Activated naive CD4-positive, alpha-beta T cell treated with anti-CD3 and anti-CD28 coated beads, Interleukin-2, amount 10 ng/mL, durations not matched to agents 7 days and 5 days (primary cell): ENCODE measurements at places on chromosomes 11 and 22.

DNA sequence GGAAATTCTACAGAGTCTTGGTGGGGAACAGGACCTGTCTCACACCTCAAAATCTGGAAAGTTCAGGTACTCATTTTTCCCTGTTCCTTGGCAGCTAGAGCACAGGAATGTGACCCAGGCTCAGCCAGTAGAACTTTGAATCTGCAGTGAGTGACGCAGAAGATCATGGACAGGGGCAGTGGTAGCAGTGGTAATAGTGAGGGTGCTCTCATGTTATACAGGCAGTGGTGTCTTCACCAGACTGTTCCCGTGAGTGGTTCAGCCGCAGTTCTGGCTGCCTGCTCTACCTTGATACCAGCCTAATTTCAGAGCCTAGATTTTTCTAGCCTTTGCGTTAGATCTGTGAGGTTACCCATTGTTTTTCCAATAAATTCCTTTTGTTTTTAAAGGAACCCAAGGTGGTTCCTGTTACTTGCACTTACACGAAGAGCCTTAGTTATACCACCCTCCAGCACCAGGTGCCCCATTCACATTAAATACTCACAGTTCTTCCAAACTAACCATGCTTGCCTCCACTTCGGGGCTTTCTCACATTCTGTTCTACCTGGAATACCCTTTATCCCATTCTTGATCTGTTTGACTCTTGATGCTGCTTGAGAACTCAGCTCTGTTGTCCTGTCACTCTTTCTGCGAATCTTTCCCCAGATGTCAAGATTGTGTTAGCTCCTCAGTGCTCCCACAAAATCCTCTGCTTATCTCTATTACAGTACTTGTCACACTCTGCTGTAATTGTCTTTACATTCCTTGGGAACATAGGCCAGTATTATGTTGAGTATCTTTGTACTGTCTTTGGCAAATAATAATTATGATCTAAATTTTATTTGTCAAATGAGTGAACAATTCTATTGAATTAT lies 47.8 kb downstream of the SWAP70 start:
- DNase-seq = no peak

DNA sequence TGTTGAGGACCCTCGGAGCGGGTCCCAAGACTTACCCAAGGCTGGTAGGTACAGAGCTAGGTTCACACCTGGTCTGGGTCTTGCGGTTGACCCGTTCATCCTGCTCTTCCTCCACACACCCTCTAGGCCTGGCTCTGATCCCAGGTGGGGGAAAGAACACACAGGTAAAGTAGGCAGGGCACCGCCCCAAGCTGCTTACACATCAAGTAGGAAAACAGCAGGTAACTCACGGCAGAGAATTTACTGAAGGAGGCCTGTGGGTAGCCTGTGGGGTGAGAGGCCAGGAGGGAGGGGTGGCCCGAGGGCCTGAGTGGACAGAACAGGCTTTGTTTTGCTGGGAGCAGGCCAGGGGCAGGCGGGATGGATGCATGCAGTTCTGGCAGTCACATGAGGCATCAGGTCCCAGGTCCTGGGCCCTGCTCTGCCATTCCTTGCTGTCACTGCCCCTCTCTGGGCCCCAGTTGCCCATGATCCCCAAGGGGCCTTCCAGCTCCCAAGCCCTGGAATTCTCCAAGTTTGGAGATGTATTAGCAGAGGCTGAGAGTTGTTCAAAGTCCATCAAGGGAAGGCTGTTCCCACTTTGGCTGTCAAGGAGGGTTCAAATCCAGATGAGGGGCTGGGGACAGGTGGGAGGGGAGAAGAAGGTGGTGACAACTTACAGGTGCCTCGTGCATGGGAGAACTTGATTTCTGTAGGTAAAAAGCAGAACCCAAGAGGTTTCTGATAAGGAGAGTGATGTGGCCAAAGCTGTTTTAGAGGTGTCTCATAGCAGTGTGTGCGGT lies 5.7 kb downstream of the TSKU start:
- DNase-seq = no peak

- DNase-seq = peak; percentile 68
These were observed 430 bp downstream of the DDX6 start for GRCh38 chr11:118790357-118791110.

GRCh38 chr11:48043991-48044512 lies 63.7 kb downstream of the PTPRJ start:
- DNase-seq = no peak

GRCh38 chr11:128397362-128397761 lies 190.0 kb downstream of the ETS1 start:
- no peak for DNase-seq

DNA sequence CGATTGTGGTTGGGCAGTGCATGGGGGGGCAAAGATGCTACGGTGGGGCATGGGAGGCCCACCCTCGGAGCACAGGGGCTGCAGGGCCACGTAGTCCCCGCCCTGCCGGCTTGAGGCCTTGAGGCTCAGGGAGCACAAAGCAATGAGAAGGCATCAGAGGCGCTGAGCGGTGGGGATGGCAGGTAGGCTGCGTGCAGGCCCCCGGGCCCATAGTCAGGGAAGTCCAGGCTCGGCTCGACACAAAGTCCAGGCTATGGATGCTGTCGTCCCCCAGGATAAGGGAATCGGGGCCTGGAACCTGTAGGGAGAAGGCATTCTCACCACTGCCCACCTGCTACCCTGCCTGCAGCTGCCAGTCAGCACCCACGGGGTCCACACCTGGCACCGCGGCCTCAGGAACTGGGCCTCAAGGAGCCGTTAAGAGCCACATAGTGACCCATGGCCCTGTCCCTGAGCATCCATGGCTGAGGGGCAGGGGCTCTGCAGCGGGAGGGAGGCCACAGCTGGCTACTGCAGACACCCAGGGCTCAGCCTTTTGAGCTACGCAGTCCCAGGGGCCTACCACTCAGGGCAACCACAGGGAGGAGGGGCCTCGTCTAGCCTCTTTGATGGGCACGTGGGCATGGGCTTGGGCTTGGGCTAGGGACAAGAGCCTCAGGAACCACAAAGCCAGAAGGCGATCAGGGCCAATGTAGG lies 179.7 kb downstream of the IGLL1 start:
- no peak for DNase-seq

- DNase-seq = no peak
These were observed 22.0 kb downstream of the TUB start for GRCh38 chr11:8102965-8103364.

GRCh38 chr11:554428-555226 lies 5.9 kb downstream of the LMNTD2 start:
- DNase-seq = peak; percentile 85

GRCh38 chr11:103370076-103370475 lies 260.9 kb downstream of the DYNC2H1 start:
- no peak for DNase-seq

GRCh38 chr22:39230261-39231196 lies 14.3 kb downstream of the PDGFB start:
- no peak for DNase-seq

DNA sequence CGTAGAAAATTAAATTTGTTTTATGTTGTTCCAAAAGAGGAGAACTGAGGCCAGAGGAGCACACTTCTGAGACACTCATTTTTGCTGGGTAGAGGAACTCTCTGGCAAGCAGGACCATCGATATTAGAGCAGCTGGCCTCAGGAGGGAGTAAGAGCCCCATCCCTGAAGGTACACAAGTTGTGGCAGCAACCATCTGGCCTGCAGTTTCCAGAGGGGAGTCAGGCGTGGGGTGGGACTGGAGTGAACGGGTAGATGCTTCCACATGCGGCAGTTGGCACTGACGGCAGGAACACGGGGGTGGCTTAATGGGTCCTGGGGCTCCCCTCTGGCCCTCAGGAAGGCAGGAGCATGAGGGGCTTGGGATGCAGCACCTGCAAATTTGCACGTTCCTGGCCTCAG lies 13.2 kb upstream of the SSTR3 start:
- DNase-seq = peak; percentile 52

GRCh38 chr11:86800960-86801272 lies 574 bp downstream of the PRSS23 start:
- DNase-seq = no peak

GRCh38 chr11:32137263-32137662 lies 46.4 kb downstream of the RCN1 start:
- DNase-seq = no peak

- no peak for DNase-seq
These were observed 1.7 kb upstream of the TXNRD2 start for GRCh38 chr22:19943082-19944026.

GRCh38 chr11:2301631-2302305 lies at the start of the genes C11orf21 and TSPAN32:
Gene C11orf21 (minus strand): TSS chr11:2301918. CDS start chr11:2301808, 110 bp downstream.
Gene TSPAN32 (plus strand): TSS chr11:2302013. CDS start chr11:2302150, 137 bp downstream.
- DNase-seq = peak; percentile 89

- no peak for DNase-seq
These were observed 248.0 kb downstream of the ST3GAL4 start for GRCh38 chr11:126603486-126603885.

- DNase-seq = no peak
These were observed 233.3 kb downstream of the KCNA4 start for GRCh38 chr11:29783506-29783905.

DNA sequence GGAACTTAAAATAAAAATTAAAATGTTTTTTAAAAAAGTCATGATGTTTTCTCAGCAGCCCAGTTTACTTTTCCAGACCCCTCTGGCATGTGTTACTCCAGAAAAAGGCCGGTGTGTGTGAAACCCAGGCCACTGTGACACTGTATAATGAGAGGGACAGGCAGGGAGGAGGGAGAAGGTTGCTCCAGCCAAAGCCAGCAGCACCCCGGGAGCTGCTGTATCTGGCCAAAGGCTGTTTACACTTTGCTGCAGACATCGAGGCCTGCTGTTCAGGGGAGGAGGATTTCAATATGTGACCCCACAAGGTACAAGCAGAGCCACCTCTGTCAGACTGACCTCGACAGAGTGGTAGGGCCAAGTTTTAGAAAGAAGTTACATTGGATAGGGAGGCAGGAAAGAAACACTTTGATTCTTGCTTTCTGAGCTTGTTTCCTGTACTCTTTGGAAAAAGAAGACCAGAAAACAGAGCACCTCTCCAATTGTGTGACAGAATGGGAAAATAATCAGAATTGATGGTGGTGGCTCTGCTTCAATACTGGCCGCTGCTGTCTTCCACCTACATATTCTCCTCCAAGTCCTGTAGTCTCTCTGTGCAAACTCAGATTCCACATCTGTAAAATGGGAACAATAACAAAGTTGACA lies 41.0 kb upstream of the CD44 start:
- DNase-seq = no peak

DNA sequence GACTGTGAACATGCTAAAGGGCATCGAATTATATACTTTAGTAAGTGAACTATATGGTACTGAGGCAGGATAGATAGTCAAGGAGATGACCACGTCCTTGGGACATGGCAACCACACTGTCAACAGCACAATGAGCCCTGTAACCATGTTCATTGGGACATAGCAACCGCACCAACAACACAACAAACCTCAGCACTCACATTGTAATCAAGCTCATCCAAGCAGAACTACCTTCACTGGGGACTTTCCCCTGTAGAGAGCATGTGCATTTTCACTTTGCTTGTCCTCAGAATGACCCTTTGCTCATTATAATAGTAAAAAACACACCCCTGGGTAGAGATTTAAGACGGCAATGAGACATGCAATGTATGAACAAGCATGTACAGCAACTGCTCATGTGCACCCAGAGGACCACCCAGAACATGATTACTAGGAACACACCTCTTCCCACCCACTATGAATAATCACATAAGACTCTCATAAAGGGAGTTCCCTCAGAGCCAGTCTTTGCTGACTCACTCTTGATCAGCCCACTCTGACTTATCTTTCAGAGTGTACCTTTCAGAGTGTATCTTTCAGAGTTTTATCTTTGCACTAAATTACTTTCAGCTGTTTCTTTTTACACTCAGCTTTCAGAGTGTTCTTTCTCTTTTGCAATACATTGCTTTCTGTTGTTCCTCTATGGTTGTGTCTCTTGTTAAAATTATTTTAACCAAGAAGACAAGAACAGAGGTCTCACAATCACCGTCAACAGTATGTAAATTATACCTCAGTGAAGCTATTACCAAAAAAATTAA lies 4.1 kb upstream of the PLAAT2 start:
- peak; percentile 72 for DNase-seq

DNA sequence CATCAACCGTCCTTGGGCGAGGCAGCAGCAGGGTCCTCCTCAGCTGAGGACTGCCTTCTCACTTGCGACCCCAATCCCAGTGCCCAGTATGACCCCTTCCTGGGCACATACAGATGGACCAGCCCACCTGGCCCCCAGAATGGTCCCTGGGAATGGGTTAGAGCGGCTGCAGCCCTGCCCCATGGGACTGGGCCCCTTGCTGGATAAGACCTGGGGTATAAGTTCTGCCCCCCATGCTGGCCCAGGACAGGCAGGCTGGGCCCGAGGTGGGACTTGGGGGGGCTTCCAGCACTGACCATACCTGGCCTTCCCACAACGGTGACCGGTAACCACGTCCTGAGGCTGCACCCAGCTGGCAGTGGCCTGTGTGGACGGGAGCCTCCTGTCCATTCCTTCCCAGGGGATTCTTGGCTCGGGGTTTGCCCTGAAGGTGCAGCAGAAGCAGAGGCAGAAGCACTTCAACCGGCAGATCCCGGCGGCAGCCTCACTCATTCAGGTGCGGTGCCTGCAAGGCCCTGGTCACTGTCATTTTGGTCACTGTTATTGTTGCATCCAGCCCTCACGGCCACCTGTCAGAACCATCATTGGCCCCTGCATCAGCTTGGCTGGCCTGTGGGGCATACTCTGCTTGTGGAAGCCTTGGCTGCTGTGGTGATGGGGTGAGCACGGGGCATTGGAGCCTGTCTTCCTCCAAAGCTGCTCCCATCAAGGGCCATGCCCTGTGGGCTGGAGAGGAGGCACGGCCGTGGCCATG lies 114.8 kb downstream of the KCNQ1OT1 start:
- DNase-seq = peak; percentile 19

DNA sequence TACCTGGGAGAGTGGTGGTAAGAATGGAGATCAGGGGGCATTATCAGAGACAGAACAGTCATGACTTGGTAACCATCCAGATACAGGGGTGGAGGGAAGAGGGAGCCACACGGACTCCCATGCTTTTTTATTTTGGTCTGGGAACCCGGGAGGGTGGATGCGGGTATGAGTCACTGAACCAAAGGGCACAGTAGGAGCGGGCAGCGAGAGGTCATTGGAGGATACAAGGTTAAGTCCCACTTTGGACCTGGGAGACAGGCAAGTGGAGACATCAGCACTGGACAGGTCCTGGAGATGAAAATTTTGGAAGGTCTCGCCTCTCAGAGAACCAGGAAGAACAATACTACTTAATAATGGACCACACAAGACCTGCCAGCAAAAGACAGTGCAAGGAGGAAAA lies 6.7 kb downstream of the HDHD5 start:
- DNase-seq = no peak

DNA sequence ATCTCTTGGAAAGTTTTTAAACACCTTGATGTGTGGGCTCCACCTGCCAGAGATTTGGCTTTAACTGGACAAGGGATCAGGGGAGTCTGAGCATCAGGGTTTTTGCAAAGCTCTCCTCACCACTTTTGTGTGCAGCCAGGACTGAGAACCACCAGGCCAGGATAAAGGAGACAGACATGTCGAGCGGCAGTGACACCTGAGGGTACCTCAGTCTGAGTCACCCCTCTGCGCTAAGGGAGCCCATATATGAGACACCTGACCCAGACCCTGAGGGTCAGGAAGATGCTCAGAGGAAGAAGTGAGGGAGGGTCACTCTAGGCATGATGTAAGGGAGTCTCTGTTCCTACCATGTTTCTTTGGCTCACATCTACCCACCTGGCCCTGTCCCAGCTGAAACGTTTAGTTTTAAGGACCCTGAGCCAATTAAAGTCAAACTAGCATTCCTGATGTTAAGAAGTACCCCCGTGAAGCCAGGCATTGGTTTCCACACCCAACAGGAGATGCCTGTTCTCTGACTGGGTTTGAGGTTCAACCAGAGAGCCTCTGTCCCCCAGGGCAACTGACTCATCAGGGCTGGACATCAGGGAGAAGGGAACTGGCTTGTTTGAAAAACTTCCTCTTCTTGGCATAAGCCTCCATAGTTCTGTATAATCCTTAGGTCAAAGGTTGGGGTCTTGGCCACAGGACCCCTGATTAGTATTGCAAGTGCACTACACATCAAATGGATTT lies 72.4 kb upstream of the BIRC3 start:
- DNase-seq = no peak

GRCh38 chr11:9566561-9567063 lies 6.9 kb upstream of the WEE1 start:
- no peak for DNase-seq
